ENCODE measurements at places on chromosomes 13 and 19. TPM values are rescaled to one million over a fixed set of nuclear protein-coding genes. Genes with fewer than 3 reads are reported as not detected.

The ZNF134 gene
- 21.2 TPM for total RNA-seq

The ZNF616 gene
- 7.4 TPM for total RNA-seq

The ERFL gene
- under 0.01 TPM for total RNA-seq

The FOXA3 gene
- total RNA-seq, result not detected
